ENCODE measurements at places on chromosomes 4 and X.

DNA sequence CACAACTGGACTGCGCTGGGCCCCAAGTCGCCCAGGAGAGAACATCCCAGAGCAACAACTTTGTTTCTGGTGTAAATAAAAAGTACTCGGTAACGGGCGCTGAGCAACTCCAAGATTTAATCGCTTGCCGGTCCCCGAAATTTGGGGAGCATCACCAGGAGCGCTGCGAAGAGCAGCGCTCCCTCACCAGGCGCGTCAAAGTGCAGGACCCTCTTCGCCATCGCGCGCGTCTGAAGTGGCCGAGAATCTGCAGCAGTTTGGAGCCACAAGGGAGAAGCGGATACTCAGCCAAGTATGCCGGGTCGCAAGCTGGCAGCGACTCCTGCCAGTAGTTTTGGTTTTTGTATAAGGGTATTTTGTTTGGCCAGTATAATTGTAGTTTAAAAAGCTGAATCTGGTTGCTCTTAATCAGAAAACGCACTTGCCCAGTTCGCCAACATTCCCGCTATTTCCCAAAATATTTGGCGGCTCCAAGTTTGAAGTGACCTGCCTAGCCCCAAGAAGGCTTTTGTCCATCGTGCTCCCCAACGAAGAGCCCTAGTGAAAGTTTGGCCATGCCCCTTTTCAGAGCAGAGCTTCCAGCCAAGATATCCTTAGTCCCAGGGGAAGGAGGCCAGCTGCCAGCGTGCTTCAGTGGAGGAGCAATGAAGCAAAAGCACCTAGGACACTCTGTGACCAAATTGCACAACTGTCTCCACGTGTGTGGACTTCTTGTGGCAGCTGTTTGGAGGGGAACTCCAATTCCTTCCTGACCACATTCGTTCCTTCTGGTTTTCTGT, 557 bp upstream of the KDR start:
- DNase-seq, result no peak

DNA sequence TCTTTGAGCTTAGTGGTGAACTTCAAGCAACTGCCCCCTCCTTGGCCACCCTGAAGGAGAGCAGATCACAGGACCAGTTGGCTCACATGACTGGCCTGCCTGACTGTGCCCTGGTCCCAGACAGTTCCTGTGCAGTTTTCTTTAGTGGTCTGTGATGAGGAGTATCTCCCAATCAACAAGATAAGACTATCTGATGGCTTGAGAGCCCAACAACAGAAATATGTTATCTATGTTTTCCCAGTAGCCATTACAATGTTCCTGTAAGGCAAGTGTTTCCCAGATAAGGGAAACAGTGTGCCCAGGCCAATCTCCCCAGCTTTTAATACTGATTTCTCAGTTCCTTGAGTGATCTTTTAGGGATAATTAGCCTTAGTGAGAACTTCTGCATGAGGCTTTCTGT, 14.2 kb upstream of the TIMM8A start:
- DNase-seq, result no peak

DNA sequence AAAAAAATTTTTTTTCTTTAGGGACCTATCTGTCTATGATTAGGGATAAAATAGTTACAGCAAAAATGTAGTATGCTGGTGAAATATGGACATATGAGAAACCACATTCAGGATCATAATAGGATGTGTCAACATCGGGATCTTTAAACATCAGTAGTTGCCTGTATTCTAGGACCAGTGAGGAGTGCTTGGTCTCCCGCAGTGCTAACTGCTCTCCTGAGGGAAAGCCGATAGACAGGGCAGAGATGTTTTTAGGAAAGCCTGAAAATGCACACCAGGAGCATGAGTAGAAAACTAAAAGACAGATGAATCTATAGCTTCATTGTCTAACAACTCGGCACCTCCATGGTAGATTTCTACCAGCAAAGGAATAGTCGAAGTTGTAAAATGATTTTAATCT, 178.1 kb upstream of the SMIM31 start:
- no peak for DNase-seq

- no peak for DNase-seq
Observed at GRCh38 chrX:47683184-47683828, 24.3 kb upstream of the UXT start.

- peak; percentile 45 for DNase-seq
Observed at GRCh38 chr4:154189346-154189745, 302.3 kb downstream of the DCHS2 start.

GRCh38 chr4:125539691-125540090, 224.9 kb downstream of the FAT4 start:
- no peak for DNase-seq

DNA sequence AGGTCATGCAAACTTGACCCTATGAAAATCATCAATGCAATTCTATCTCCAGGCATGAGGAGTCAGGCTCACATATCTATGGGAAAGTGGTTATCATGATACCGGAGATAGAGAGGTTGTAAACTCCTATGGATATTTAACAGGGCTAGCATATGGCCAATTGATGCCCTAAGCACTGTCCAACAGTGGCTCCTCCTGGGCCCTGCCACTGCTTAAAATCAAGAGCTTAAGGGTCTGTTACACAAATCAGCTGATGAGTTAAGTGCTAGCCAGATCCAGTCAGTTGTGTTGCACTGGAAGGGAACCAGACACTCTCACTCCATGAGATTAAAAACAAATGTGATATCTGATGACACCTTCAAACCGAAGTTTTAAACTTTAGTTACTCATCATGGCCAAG, 337.6 kb downstream of the STIM2 start:
- DNase-seq, result no peak

GRCh38 chr4:39083164-39083563, 21.1 kb downstream of the KLHL5 start:
- DNase-seq, result no peak

- DNase-seq, result no peak
Observed at GRCh38 chrX:123876177-123876576, 16.3 kb downstream of the XIAP start.

- DNase-seq, result peak; percentile 13
Observed at GRCh38 chrX:6021316-6022091, 207.2 kb downstream of the NLGN4X start.

DNA sequence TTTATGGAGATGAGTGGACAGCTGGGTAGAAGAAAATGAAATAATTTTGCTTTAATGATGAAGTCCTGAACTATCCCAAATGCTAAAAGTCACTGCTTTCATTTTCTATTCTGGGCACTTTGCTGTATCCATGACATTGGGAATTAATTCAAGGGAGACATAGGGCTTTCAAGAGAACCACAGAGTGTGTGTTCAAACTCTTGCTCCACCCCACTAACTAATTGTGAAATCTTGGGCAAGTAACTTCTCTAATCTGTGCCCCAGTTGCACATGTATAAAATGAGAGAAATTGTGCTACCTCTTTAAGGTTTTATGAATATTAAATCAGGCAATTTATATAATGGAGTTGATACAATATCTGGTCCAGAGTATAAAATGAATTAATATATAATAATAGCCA, 1422.0 kb downstream of the ADGRL3 start:
- no peak for DNase-seq

DNA sequence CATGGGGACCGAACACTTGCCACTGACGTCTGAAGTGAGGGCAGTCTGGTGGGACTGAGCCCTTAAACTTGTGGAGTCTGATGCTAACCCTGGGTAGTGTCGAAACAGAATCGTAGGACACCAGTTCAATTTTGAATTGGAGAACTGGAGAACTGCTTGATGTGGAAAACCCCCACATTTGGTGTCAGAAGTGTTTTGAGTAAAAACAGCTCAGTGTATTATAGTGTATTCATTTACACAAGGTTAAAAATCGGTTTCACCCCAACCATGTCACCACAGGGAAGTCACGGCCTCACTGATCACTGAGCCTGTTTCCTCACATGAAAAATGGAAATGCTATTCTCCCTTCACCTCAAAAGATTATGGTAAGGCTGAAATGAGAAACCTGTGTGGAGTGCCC, 21.9 kb downstream of the PIN4 start:
- DNase-seq, result no peak

DNA sequence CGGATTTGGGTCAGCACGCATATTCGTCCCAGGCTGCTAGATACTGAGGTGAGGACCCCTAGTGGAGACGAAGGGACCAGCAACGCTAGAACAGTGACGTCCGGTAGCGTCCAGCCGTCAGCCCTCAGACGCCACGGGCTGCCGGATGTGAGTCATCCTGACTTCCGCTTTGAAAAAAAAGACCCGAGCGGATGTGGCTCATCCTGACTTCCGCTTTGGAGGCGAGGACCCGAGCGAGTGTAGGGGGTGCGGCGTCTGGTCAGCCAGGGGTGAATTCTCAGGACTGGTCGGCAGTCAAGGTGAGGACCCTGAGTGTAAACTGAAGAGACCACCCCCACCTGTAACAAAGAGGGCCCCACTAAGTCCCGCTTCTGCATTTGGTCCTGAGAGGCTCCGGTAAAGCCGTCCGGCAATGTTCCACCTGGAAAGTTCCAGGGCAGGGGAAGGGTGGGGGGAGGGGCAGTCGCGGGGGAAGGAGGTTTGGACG, at the start of gene MAGEB2:
Gene MAGEB2, plus strand, starts transcription at position 207 of the 487 bp plus-strand sequence. CDS start 3,018 bp downstream, outside the sequence.
- peak; percentile 44 for DNase-seq

DNA sequence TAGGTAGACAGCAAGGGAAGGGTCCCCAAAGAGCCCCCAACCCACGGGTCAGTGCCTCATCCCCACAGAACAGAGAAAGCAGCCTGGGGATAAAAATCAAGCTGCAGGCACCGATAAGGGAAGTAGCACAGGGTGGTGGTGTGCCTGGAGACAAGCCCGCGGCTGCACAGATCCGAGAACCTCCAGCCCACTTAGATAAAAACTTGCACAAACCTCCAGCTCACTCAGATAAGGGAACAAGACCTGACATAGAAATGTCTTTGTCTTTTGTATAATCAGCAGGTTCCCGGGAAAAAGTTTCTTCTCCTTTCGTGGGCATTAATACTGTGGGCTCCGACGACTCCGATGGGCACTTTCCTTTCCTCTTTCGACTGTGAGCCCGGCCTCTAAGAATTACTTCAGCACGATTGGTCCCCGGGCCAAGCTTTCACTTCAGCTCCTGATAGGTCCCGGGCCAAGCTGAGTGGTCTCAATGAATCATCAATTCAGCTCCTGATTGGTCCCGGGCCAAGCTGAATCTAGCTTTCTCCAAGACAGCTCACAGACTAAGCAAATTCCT, 32.4 kb downstream of the PRDX4 start:
- DNase-seq, result no peak

GRCh38 chr4:129345609-129346008, 249.7 kb downstream of the C4orf33 start:
- DNase-seq, result no peak

GRCh38 chrX:17602245-17602644, 135.0 kb upstream of the SCML1 start:
- DNase-seq, result no peak

- DNase-seq, result peak; percentile 13
Observed at GRCh38 chr4:3765271-3766035, 732 bp upstream of the ADRA2C start.

DNA sequence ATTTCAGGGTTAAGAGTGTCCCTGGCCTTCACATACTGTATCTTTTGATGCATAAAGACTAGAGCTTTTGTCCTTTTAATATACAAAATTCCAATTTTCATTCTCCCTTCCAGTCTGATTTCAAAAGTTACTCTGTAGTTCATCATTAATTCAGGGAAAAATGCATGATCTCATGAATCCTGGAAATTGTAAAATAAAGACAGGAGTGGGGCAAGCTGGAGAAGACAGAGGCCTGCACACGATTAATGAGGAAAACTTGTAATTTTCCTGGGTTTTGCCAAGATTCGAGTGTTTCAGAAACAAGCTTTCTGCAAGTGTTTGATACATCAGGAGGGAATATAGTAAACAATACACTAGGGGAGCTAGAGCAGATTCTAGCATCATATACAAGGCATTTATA, 947.9 kb downstream of the FAT4 start:
- no peak for DNase-seq
